NCI-H187 treated with DMSO at 0.1 percent for 48 hours (cell line): ENCODE measurements at places on chromosomes 5 and 9.

DNA sequence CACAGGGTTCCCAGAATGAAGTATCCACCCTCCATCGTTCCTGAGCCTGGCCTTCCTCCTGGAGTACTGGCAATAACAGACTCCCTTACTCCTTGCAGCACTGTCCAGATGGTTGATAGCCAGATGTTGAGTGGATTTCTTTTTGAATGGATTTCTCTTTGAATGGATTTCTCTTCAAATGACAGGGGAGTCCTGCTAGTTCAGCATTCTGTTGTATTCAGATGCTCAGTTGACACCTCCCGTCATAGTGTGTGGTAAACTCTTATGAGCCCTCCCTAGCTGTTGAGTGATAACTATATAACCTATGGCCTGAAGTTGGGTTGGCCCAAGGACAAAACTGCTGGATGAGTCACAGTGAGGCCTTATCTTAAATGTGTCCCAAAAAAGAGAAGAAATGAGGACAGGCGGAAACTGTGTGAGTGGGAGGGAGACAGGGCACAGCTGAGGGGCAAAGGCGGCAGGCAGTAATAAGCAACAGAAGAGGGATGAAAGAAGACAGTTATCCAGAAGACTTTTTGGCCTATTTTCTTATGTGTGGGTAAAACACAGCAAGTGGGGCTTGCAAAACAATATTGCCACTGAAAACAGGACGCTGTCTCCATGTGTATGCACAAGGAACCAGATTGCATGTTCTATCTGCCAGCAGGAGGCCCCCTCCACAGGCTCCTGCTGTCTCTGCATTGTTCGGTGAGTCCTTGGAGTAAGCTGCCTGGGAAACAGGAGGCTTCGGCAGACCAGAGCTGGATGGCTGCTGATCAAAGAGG, 209.5 kb upstream of the S1PR3 start:
- no peak for DNase-seq

DNA sequence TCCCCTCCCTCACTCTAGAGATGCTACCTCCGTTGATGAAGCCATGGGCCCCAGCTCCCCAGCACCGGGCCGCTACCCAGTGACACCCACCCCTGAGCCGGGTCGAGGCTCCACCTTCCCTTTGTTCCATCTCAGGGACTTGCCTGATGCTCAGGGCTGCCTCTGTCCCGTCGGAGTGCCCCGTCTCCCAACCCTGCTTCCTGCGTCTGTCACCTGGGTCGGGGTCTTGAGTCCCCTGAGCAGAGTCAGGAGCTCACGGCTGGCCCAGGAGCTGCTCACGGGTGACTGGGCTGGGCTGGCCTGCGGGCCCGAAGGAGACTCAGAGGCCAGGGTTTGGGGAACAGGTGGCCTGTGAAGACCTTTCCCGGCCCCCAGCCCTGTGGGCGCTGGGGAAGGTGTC, 85.3 kb downstream of the KCNT1 start:
- DNase-seq: no peak

DNA sequence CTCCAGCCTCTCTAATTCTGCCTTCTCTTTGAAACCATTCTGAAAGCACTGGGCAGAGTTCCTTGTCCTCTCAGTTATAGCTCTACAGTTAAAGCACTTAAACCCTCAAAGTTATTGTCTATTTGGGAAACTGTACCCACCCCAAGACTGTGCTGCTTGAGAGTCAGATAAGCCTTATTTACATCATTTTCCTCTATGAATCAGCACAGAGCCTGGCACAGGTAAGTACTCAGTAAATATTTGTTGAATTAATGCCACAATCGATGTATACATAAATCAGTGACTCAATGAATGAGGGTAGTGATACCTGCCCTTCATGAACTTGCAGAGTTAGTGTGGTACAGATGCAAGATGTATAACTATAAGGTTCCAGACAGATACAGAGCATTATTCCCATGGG, 549.4 kb upstream of the KLF4 start:
- no peak for DNase-seq

GRCh38 chr5:173720286-173720952, 104.0 kb upstream of the BOD1 start:
- DNase-seq: no peak

GRCh38 chr5:56569076-56569475, 246.3 kb upstream of the MAP3K1 start:
- no peak for DNase-seq

DNA sequence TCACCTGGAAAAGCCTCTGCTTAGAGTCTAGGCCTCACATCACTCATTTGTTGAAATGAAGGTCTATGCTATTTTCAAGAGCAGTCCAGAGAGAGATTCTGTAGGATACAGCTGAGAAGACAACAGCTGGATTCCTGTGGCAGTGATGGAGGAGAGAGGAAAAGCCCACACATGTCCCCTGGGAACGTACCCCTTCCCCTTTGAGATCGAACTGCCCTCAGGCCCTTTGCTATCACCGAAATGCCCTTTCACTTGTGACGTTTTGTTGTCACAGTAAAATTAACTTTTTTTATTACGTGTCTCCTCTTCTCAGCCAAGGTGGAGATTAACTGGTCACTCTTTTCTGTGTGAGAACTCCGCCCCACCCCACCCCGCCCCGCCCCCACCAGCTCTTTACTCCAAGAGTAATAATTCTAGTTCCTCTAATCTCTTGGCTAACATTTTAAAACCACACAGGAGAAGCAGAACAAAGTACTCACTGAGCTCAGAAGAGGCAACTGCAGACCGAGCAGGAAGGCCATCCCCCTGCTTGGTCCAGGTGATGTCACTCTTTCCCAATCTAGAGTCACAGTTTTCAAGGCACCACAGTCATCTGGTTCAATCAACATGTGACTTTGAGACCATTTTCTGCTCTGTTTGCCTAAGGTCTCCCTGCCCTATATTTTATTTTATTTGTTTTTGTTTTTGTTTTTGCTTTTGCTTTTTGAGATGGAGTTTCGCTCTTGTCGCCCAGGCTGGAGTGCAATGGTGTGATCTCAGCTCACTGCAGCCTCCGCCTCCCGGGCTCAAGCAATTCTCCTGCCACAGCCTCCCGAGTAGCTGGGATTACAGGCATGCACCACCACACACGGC, 105.6 kb downstream of the SUSD1 start:
- no peak for DNase-seq

DNA sequence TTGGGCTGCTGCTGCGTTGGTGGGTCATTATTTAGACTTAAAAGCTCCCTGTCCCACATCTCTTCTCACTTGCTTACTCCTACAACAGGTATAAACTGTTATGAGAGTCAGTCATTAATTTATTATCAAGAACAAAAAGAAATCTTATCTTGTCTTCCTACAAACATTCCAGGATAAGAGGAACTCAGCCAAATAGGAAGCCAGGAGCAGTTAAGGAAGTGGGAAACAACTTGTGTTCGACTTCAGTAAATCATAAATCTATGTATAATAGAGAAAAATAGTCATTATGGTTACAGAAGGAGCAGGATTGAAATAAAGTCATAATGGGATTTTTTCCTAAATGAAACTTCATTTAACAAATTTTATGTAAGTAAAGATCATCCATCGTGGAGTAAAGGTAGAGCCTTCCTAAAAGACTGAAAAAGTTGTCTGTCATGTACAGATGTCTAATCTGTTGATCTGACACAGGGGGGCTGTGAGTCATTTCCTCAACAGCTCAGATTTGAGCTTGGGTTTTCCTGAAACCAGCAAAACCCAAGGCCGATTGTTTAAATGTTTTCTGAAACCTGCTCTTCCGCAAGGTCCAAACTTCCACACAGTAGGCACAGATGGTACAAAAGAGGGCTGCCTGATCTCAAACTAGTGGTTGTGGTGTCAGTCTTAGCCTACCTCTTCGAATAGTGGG, 25.3 kb upstream of the LRRTM2 start:
- no peak for DNase-seq

DNA sequence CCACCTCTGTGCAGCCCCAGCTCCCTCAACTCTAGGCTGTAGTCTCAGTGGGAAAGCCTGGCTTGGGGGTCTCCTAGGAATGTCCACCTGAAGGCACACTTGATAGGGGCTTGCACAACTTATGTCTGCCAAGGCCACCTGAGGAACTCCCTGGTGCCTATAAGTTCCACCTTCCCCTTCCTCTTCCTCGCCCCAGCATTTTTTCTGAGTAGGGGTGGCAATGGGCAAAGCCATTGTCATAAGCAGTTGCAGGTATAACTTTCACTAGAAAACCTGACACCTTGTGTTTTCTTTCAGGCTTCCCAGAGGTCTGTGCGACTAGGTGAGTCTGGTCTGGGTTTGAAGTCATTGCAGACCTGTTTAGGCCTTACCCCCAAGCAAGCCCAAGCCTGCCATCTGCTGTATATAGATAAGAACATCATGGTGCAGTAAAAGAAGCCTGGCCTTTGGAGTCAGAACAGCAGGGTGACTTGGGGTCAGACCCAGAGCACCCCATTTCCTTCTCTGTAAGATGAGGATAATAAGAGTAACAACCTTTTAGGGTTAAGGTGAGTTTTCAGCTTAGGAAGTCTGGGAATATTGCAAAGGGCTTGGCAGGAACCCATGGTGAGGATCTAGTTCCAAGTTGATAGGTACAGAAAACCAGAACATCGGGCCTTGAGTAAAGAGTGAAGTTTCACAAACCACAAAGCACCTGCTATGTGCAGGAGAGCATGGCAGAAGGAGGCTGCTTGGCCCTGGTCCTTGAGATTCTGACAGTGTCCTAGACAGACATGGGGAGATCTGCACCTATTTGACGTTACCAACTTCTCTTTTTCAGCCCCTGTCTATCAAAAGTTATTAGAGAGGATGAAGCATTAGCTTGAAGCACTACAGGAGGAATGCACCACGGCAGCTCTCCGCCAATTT, 33.8 kb downstream of the TGFBI start:
- DNase-seq: no peak

GRCh38 chr9:129273941-129274684, 96.1 kb upstream of the IER5L start:
- DNase-seq: no peak

DNA sequence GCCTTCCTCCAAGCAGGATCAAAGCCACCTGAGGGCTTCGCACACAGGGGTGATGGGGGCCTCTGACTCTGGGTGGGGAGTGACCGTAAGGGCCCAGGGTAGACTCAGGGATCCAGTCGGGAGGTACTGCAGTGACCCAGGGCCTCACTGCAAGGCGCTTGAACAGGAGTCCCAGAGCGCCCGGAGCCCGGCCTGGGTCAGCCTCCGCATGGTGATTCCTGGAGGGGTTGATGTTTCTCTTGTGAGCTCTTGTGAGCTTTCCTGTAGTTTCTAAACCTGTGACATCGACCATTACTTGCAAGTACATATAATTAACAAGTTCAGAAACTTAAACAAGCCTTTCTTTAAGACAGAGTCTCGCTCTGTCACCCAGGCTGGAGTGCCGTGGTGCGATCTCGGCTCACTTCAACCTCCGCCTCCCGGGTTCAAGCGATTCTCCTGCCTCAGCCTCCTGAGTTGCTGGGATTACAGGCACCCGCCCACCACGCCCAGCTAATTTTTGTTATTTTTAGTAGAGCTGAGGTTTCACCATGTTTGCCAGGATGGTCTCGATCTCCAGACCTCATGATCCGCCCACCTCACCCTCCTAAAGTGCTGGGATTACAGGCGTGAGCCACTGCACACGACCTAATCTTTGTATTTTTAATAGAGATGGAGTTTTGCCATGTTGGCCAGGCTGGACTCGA, 19.8 kb downstream of the PTGES start:
- no peak for DNase-seq

GRCh38 chr9:91659529-91660495, 236.2 kb upstream of the NFIL3 start:
- DNase-seq: no peak

DNA sequence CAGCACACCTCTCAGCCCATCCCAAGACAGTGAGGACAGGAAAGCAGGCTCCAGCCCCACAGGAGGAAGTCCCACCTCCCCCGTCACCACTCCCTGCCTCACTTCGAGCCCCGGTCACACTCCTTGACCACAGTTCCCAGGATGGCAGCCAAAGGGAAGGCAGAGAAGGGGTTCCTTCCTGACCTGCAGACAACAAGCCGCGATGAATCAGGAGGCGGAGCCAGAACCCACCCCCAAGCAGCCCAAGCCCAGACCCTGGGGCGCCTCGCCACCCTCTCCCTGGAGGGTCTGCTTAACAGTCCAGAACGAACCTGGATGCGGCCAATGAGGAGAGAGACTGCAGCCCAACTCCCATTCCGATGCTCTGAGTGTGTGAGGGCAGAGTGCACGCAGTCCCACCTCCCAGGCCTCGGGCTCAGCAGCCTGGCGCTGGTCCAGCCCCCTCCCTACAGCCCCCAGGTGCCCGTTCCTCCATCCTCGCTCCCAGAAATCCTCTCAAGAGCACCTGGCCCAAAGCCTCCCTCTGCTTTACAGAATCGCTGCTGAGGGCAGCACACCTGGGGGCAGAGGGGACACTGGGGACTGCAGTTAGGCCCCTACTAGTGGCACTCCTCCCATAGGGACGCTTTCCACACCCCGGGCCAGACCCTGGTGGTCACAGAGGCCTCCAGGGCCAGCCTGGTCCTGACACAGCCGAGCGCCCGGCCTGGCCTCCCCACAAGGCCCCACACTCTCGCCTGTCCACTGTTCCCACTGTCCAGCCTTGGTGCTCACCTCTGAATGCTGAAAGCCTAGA, 69.6 kb upstream of the LRRTM2 start:
- no peak for DNase-seq

- DNase-seq: no peak
Observed at GRCh38 chr5:153373130-153373498, 117.4 kb upstream of the GRIA1 start.

DNA sequence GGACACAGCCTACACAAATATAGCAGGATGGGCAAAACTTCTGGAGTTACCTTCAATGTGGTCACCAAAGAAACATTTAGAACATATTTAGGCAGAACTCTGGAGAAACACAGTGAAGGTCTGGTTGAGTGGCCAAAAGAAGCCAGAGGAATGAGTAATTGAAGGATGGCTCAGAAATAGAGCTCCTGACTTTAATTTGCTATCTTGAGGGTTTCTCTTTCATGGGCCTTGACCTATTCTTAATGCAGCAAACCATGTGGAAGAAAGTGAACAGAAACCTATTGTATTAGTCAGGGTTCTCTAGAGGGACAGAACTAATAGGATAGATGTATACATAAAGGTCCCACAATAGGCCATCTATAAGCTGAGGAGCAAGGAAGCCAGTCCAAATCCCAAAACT, 650.5 kb downstream of the ACTL7B start:
- DNase-seq: no peak

DNA sequence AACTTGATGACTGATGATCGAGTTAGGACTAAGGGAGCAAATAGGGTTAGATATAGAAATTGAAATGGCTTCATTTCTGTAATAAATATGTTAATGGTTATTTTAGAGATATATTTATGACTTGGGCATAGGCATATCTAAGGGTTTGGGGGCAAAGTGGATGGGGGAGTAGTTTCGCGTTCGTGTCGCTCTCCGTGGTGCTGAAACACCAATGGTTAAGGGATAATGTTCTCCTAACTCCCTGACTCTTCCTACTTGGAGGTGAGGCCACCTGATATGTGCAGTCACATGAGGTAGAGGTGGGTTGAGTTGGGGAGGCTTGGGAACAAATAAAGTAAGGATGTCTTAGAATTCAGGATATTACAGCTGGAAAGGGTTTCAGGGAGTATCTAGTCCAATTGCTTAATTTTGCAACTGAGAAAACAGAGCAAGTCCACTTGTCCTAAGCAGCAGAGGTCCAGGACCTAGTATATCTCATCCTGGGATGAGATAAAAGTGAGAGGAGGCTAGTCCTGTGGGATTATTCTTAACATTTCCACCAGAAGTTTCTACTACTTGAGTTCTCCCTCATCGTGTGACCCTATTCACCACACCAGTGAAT, 44.0 kb upstream of the MAP1B start:
- no peak for DNase-seq

- DNase-seq: no peak
Observed at GRCh38 chr9:4433379-4433778, 56.9 kb upstream of the SLC1A1 start.
